CD4-positive, alpha-beta T cell (primary cell): ENCODE measurements at places on chromosomes 2 and 18.
A peak's percentile ranks its signal among the peaks of the same experiment; 100 is the strongest.

- no peak for DNase-seq
Observed at GRCh38 chr2:68931799-68932198, 20.9 kb downstream of the GKN2 start.

DNA sequence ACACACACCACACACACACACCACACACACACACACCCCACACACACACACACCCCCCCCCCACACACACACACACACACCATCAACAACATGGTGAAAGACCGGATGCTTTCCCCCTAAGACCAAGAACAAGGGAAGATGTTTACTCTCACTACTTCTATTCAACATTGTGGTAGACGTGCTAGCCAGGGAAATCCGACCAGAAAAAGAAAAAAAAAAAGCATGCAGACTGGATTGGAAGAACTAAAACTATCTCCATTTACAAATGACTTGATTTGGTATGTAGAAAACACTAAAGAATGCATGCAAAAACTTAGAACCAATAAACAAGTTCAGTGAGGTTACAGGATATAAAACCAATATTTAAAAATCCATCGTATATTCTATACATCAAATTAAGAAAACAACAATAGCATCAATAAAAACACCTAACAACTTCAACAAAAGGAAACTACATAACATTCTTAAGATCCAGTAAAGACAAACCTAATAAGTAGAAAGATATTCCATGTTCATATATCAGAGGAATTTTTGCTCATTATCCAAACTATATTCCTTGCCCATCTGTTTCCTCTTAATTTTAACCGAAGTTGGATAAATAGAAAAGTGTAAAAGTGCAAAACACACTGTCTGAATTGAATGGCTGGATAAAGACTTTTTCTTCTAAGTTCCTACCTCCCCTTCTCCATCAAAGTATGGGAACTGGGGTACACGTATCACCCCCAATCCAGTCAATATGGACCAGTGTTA is 51.5 kb upstream of the RNU4ATAC start:
- DNase-seq: no peak

GRCh38 chr2:101306410-101306809 is 2.1 kb downstream of the RNF149 start:
- peak; percentile 36 for DNase-seq

DNA sequence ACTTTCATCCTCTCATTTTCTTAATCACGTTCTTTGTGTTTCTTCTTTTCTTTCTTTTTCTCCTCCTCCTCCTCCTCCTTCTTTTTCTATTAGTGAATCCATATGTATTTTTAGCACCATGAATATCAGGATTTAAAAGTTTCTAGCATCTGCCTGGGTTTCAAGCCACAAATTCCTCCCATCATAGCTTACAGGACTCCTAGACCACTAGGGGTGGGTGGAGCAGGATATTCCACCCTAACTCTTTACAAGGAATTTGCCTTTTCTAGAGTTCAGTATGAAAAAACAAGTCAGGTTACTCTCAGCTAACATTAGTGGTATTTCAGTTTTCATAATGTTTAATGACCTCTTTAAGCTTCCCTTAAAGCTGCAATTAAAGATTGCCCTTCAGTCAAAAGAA is 19.1 kb upstream of the LRRTM1 start:
- no peak for DNase-seq

- no peak for DNase-seq
Observed at GRCh38 chr18:9946831-9947230, 33.0 kb downstream of the VAPA start.

DNA sequence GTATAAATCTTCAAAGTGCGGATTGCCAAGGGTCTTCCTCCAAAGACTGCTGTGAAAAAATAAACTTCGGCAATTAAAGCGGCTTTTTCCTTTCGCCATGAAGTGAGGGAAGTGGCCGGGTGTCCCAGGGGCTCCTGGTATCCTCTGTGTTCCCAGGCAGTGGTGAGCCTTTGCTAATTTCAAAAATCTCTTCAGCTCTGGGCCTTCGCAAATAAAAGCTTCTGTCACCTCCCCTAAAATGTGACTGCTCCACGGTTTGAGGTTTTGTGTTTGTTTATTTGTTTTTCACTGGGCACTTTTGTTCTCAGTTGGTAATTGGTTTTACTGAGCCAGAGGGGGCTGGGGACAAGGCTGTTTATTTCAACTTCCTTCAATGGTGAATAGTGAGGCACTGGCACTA is 270.1 kb upstream of the POU3F3 start:
- DNase-seq: no peak

DNA sequence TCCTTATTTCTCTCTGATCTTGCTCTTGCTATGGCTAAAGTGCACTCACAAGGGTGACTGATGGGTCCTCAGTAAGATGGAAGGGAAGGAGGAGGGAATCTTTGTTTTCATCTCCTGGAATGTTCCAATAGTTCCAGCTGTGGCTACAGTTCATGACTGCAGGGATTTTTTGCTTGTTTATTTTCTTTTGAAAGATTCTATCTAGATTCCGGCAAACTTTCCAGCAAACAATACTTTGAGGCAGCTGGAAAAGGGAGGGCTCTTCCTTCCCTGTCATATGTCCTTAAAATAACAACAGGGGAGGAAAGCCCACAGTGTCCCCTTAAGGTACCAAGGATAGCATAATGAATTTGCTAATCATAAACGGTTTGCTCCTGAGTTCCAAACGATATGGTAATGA is 111.3 kb upstream of the SLC14A2 start:
- DNase-seq: no peak

DNA sequence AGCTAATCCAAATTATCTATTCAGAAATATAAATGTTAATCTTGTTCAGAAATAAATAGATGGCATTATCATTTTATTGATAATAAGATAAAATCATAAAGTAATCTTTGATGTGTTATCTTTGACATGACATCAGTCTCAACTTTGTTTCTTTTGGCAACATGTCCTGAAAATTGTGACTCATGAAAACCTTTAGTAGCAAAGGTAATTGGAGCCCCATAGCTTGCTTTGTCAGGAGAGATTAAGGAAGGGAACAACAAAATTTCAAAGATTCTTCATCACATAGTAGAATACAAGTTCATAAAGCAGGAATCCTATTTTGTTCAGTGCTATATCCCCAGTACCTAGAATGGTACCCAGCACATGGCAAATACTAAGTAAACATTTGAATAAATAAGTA is 165.4 kb downstream of the KCNE4 start:
- DNase-seq: no peak

DNA sequence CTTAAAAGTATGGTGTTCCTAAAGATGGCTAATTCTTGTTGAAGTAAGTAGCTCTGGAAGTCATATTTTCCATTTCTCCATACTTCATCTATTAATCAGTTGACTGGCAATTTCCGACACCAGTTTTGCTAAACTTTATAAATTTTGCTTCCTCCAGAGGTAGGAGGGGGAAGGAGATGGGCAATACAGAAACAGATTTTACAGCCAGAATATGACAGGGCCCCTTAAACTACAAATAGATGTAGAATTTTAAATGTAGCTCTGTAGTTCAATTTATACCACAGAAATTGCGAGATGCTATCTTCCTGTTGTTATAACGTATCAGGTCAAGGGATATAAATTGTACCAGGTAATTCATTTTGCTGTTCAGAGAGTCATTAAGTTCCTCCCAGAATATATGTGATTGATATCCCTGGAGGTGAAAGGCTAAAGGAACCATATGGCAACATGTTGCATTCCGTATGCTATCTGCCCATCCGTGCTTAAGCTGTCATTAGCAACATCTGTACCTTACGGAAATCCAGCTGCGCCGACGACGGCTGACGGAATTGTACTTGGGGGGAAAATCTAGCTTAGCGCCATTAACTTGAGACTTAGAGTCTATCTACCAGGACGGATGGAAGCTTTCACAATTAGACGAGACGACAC is 8.4 kb upstream of the NR4A2 start:
- no peak for DNase-seq

DNA sequence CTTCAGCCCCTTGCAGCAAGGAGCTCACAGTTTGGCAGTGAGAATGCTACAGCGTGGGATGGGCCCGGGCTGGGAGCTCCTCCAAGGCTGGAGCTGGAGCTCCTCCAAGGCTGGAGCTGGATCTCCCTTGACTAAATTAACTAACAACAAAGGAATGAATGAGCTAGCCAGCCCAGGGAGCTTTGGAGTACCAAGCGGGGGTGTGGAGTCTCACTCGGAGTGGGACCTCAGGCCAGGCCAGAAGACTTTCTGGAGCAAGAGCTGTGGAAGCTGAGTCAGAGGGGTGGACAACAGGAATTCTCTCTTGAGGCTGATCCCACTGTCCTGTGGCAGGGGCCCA is 244.7 kb upstream of the HS6ST1 start:
- DNase-seq: no peak

DNA sequence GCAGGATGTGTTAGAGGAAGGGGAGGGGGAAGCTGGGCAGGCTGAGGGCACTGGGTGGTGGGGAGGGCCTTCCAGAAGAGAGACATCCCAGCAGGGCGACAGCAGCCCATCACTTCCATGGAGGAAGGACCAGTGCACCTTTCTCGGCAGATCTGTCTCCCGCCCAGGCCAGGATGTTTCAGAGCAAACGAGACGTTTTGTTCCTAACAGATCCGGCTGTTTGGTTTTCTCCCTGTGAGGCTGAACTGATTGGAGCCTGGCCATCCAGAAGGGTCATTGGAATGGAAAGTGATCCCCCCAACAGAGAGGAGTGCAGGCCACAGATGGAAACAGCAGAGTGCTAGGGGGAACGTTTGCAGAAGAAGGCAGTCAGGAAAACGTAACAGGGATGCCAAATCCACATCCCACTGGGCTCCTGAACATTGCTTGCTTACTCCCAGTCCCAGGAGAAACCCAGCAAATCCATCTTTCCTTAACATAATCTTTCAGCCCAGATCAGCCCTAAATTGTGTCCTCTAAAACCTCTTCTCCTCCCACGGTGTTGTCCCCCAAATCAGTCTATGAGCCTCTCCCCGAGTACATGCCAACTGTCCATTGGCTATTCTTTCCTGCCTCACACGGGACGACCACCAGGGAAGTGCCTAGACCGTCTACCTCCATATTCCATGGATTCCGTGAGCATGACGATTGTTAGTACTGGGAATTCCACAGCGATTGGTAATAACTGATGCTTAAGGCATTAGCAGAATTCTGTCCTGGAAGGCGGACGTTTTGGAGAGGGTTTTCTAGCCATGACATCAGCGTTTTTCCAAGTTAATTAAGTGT is 126.8 kb downstream of the SEPTIN10 start:
- DNase-seq: no peak

- DNase-seq: no peak
Observed at GRCh38 chr18:11714244-11714918, 25.3 kb downstream of the GNAL start.

DNA sequence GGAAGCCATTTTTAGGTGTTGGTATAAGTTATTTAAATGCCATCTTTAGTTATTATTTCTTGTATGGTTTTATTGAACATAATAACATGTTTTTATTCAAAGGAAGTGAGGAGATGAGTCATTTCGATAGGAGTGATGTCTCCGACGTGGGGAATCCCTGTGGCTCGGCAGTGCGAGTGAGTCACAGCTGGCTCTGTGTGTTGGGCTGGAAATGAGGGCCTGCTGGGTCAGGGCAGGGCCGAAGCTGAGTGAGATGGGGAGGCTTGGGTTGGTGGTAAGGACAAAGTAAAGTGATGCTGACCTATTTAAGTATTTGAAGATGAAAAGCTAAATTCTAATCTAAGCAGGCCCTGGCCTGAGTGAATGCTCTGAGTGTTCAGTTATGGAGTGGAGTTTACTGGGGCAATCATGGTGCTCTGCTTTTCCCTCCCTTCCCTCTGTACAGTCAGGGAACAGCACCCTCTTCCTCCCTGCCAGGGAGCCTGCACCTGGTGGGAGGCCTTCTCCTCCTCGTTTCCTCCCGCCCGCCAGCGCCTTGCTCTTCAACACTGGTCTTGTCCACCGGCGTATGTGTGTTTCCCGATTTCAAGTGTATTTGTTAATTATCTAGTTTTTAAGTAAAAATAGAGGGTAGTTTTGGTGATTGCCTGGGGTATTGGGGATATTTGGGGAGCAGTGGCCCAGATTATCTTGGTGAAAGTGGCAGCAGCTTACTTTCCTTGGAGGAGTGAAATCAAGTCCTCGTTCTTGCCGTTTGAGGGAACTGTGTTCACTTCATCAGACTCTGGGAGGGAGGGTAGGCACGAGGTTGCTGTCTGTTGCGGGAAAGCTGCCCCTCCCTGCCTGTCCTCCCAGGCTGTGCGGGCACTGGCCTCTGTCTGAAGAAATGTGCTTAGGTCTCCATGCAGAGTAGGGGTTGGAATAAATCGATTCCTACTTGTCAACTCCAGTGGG is 157.0 kb downstream of the LDLRAD4 start:
- DNase-seq: peak; percentile 90
